GF-D8 (cell line): ENCODE measurements at places on chromosomes 3 and 15.
A peak's percentile ranks its signal among the peaks of the same experiment; 100 is the strongest.

GRCh38 chr3:128845778-128846485 is 33.5 kb upstream of the ACAD9 start:
- DNase-seq = peak; percentile 88

GRCh38 chr3:72385167-72385566 is 463.1 kb downstream of the SHQ1 start:
- DNase-seq = no peak

GRCh38 chr3:150744919-150745211 is 18.1 kb downstream of the SIAH2 start:
- no peak for DNase-seq

DNA sequence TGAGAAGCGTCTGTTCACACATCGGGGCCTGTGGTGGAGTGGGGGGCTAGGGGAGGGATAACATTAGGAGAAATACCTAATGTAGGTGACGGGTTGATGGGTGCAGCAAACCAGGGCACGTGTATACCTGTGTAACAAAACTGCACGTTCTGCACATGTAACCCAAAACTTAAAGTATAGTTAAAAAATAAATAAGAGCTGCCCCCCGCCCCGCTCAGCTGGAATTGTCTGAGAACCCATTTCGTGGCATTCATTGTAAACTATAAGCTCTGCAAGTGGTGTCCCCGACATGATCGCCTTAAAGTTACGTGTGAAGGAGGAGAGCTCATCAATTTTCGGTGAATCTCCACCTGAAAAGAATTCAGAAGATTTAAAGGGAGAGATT is 7.3 kb upstream of the LIPH start:
- DNase-seq = no peak

DNA sequence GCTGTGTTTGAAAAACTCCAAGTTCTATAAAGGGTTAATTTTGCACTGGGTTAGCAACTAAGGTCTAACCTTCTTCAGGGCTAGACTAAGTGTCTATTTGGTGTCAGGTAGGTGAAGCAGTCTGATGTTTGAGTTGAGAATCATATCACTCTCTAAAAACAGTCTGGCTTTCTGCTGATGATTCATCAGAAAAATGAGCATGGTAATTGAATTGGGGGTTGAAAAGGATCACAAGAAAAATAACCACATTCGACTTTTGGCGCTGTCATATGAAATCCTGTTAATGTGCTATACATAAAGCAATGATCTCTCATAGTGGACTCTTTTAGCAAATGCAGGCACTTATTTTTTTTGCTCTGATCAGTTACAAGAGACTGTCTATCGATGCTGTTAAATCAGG is 242.2 kb upstream of the AZI2 start:
- DNase-seq = no peak

DNA sequence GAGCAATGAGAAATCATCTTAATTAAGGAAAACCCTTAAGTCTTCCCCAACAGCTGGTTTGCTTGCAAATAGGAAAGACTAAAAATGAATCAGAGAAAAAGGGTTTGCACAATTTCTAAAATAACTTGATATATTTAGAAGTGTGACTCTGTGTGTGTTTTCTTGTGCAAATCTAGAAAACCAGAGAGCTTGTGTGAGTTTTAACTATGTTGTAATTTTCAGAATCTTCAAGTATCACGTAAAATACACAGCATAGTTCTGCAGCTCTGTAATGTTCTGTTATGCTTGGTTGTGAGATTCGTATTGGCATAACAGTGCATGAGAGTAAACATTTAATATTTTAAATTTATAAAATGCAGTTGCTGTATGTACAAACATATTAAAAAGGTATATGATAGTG is 74.7 kb upstream of the GAP43 start:
- DNase-seq = no peak

- DNase-seq = no peak
Observed at GRCh38 chr15:63076714-63077046, 34.1 kb downstream of the TPM1 start.

DNA sequence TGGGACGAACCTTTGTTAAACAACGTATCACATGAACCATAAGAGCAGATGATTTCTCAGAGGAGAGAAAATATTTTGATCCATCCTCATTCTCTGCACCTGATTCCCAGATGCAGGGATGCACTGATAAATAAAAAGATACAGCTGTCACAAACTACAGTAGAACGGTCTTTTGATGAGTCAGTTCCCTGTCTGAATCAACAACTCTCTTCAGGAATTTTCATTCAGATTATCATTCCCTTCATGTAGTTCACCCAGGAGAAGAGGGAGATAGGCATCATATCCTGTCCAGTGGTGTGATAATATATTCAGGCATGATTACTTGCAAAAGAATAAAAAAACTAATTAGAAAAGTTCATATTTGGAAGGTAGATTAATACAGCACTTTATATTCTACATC is 521.5 kb downstream of the PYDC2 start:
- DNase-seq = no peak

DNA sequence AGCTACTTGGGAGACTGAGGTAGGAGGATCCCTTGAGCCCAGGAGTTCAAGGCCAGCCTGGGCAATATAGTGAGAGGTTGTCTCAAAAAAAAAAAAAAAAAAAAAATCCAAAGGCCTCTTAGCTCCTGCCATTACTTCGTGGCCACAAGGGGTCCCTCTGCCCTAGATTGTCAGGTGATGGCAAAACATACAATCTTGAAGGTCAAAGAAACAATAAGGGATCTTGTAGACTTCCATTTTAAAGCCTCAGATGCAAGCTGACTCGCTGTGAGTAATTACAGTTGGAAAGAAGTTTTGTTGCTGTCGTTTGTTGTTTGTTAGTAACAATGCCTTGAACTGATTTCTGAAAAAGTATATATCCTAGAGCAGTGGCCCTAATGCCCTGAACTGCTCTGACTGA is 55.9 kb upstream of the PLCL2 start:
- DNase-seq = no peak

DNA sequence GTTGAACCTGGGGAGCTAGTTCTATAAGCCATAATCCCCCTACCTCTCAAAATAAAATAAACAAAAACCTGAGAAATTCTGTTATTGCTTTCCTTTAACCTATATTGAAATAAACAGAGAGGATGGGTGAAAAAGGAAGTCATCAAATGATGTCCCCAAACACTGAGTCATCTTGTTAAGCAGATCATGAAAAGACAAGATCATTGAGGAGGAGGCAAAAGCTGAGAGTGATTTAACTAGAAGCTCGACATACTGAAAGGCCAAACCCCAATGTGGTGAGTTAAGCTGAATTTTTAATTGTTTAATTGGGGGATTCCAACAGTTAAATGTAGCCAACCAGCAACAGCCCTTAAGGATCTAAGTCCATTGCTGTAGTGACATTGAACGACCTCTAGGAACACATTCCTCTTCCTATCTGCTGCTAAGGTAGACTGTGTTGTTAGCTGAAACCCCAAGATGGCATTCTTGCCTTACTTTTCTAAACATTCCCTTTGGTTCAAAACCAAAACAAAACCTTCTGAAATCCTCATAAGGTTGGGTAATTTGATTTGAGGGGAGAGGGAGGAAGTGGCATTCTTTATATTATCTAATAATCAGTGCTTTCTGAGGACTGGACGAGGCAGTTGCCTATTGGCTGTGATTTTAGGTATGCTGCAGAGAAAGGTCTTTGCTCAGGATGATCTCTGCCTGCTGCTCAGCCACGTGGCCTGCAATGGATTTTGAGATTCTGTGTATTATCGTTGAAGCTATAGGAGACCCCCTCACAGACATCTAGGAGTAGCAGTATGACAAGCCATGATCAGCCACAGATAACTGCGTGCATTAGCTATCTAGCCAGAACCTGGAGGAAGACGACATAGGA is 62.7 kb upstream of the BNIP2 start:
- DNase-seq = no peak
